Pancreas (tissue), 10 donors: ENCODE measurements at places on chromosomes 12 and 14. TPM values are rescaled to one million over a fixed set of nuclear protein-coding genes. Genes with fewer than 3 reads are reported as not detected.

Gene DPY19L2
- polyA plus RNA-seq, result 6.6 TPM

Gene CAPZA3
- 1.2 TPM for polyA plus RNA-seq

Gene PLA2G1B
- 7,592 TPM for polyA plus RNA-seq

Gene CLEC7A
- polyA plus RNA-seq, result 1.0 TPM

Gene IKBIP
- 4.6 TPM for polyA plus RNA-seq

Gene PPP1R1A
- 127 TPM for polyA plus RNA-seq

Gene GLT8D2
- polyA plus RNA-seq, result 4.1 TPM

Gene TMEM260
- polyA plus RNA-seq, result 11.8 TPM

Gene ERBB3
- polyA plus RNA-seq, result 35.1 TPM

Gene LRTM2
- polyA plus RNA-seq, result not detected

Gene ACYP1
- 11.7 TPM for polyA plus RNA-seq

Gene SMCO3
- polyA plus RNA-seq, result 0.30 TPM

Gene ZNF84
- 12.4 TPM for polyA plus RNA-seq

Gene NPFF
- polyA plus RNA-seq, result not detected

Gene PRB2
- polyA plus RNA-seq, result not detected

Gene OVCH1
- not detected for polyA plus RNA-seq

Gene PAPLN
- 6.6 TPM for polyA plus RNA-seq

Gene CISTR
- polyA plus RNA-seq, result not detected

Gene TMEM233
- polyA plus RNA-seq, result 0.08 TPM

Gene KRT83
- not detected for polyA plus RNA-seq

Gene ZNF740
- 7.6 TPM for polyA plus RNA-seq

Gene BDKRB1
- 3.0 TPM for polyA plus RNA-seq

Gene MGST1
- polyA plus RNA-seq, result 26.8 TPM

Gene NRIP2
- 1.2 TPM for polyA plus RNA-seq

Gene CEBPE
- not detected for polyA plus RNA-seq

Gene PMCH
- not detected for polyA plus RNA-seq

Gene HOXC4
- polyA plus RNA-seq, result 0.27 TPM

Gene SYNE3
- 0.54 TPM for polyA plus RNA-seq

Gene PRDM4
- 7.0 TPM for polyA plus RNA-seq

Gene SSTR1
- 8.1 TPM for polyA plus RNA-seq

Gene CAND1
- 9.6 TPM for polyA plus RNA-seq

Gene SPIC
- polyA plus RNA-seq, result not detected

Gene CCDC196
- polyA plus RNA-seq, result 1.2 TPM

Gene KRT2
- polyA plus RNA-seq, result 0.02 TPM
